NCI-H526 treated with DMSO at 0.1 percent for 48 hours (cell line): ENCODE measurements at places on chromosomes 4 and X.

DNA sequence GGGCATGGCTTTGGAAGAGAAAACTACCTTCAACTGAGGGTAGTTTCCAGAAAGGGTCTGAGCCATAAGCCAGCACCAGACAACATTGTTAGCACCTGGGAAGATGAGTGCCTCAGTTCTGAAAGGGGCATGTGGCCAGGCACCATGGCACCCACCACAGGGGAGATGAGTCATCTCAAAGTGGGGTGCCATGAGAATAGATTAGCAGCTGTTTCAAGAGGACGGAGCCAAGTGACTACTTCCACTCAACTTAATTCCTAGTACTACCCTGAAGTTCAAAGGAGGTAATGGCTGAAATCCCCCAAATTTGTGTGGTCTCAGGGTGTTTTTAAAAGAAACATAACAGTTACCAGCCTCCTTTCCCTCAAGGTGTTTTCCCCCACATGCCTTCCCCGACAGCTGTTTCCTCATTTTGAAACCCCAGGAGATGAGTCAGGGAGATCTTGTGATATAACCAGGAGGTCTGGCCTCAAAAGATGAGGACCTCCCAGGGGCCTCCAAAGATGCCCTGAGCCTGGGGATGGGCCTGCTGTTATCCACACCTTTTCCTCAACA is 27.8 kb upstream of the FTHL17 start:
- DNase-seq: no peak

DNA sequence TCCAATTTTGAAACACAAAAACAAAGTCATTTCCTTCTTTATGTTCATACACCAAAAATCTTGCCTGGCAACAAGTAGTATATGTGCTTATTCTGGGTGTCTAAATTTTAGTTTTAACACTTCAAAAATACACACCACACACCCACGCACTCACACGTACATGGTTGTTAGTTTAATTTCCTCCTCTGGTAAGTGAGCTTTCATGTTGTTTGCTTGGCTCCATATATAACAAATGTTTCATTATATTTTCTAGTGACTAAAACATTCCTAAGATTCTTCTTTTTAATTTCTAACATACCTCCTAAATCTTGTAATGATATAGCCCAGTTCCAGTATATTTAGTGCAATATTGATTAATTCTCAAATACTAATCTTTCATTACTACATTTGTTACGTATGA is 80.9 kb downstream of the PRDM5 start:
- DNase-seq: no peak

DNA sequence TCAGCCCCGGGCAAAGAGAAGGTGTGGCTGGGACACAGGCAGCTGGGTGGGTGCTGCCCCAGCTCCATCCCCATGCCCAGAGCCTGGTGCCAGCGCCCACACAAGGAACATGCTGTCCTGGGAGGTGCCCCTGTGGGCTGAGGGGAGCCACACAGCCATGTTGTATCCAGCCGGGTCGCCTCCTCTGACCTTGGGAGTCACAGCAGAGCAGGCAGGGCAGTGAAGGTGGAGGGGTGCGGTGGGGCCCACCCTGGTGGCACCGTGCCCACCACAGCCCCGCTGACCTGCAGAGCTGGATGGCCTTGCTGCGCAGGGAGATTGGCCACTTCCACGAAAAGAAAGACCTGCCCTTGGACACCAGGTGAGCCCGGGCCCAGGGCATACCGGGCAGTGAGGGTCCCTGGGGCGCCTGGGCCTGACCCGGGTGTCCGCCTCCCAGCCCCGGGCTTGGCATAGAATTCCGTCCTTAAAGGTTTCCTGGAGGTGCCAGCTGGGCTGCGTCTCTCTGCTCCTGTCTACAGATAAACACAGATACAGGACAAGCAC is 18.7 kb upstream of the ADD1 start:
- no peak for DNase-seq

GRCh38 chr4:177938226-177938625 is 496.0 kb upstream of the AGA start:
- DNase-seq: no peak

GRCh38 chrX:55161581-55161980 is 58.6 kb upstream of the PAGE5 start:
- no peak for DNase-seq

DNA sequence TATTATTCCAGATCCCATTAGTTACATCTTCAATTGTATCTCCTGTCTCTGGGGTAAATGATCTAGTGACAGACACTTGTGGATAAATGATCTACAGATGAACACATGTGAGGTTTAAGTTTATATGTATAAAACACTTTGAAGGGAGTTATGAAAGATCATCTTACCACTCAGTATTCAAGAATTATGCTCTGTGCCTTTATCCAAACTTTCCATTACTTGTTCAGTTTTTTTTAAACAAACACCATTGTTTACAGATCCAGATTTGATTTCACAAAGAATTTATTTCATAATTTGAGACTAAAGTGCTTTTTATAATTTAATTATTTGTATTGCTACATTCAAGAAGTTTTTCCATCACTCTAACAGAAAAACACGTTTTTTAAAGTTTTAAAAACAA is 142.5 kb downstream of the HHIP start:
- DNase-seq: no peak

- no peak for DNase-seq
Measured at GRCh38 chr4:16000708-16001483, 37.9 kb upstream of the FGFBP2 start.

DNA sequence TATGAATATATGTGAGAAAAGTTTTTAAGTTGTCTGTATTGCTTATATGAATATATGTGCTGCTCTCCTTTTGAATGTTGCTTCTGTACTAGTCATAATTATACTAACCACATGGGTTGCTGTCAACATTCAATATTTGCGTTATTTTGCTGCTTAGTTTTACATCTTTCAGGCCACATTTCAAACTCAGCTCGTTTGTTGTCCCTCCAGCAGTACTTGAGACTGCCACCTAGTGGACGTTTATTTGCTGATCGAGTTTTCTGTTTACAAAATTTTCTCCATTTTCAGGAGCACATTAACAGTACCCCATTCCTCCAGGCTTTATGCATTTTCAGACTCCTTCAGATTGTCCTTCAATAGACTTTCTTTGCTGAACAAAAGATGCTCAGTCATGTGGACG is 75.8 kb downstream of the NUDT11 start:
- DNase-seq: peak; percentile 14

DNA sequence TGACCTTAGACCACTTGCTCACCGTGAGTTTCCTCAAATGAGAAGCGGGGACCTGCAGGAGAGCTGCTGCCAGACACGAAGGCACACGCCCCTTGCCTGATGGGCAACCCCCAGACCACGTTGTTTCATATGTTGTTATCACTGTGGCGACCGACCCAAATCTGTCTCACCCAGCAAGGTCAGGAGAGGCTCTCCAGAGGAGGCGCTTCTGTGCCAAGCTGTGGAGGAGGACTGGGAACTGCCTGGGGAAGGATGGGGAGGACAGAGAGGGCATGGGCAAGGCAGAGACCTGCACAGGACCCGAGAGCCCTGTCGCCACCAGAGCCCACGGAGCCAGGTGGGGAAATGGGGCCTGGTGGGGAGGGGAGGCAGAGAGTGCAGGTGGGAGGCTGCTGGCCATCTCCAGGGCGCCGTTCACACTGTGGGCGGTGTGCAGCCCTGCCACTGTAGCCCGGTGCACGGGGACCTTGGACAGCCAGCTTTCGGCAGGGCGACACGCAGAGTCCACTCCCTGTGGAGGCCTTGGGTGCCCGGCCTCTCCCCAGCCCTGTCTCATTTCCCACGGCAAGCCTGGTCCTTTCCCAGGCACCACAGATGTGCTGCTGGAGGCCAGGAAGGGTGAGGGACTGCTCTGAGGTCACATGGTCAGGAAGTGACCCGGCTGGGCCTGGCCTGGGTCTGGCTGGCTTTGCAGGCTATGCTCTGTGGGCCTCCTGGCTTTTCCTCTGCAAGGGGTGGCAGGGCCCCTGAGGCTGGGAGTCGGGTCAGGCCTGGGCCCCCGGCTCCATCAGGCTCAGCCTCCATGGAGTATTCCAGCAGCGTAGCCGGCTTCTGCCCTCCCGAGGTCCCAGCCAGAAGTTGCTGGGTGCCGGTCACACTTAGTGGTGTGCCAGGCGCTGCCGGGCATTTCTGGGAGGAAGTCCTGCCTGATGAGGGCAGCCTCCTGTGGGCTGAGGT is 3.2 kb downstream of the HTRA3 start:
- no peak for DNase-seq

- no peak for DNase-seq
Measured at GRCh38 chr4:128564081-128564630, 245.3 kb upstream of the JADE1 start.

GRCh38 chrX:85052205-85052604 is 48.5 kb downstream of the APOOL start:
- no peak for DNase-seq

DNA sequence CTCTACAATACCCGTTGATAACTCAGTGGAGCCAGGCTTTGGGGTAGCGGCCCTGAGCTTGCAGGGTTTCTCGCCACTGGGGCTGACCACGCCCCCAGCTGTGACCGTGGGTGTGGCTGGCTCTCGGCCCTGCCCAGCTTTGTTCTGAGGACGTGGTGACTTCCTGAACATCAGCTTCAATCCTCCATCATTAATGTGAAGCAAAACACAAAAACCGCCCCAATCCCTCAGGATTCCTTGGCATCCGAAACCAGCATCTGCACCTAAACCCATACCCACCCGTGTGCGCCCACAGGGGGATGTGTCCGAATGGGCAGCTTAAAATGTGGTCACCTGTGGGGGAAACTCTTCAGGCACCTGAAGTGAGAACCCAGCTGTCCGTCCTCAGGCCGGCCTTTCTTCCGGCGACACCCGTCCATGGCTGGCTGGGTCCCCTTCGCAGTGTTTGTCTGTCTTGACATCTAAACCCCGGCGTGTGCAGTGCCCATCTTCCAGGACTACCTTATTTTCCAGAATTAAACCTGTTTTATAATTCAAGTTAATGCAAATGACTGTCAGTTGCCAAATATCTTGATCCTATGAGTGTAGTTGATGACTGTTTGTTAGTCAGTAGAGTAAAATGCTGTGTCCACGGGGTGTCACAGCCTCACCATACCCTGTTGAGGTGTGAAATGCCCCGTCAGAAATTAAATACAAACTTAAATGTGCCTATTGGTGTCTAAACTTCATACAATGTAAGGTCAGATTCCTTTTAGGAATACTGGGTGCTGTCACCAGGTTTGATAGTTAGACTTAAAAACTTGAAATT is 27.3 kb downstream of the NELFA start:
- DNase-seq: no peak

GRCh38 chrX:45801554-45801953 is 600.9 kb upstream of the DIPK2B start:
- peak; percentile 0 for DNase-seq

DNA sequence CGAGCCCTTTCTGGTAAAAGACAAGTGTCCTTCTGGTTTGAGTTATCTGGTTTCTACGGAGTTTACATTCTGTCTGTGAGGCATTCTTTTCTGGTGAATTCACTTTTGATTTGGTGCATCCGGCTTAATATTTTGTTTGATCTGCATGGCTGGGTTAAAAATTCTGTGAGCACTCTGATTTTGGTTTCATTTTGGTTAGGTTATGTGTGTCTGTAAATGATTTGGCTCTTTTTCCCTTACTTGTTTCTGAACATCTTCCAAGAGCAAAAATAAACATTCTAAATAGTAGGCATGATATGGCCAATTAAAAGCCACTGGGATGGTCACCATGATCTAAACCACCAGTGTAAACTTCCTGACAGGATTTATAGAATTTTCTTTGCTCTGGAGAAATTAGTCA is 85.7 kb upstream of the PTPN13 start:
- DNase-seq: no peak

GRCh38 chr4:22072726-22073125 is 124.2 kb upstream of the KCNIP4 start:
- DNase-seq: no peak

GRCh38 chr4:11436673-11437072 is 8.0 kb upstream of the HS3ST1 start:
- DNase-seq: no peak

DNA sequence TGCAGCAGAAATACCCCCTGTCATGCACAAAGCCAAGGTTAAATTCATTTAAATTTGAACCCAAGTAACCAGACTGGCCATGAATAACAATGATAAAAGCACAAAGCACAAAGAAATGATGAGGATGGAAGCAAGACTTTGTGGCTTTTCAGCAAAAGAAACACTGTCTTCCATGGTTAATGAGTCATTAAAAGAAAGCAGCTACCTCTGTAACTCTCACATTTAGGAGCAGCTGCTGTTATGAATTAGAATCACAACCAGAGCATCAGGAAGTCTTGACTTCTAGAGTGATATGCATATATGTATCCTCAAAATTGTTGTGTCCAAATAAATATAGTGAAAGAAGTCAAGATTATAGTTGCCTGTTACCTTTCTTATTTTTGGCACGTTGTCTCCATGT is 70.7 kb upstream of the RPS6KA6 start:
- no peak for DNase-seq

DNA sequence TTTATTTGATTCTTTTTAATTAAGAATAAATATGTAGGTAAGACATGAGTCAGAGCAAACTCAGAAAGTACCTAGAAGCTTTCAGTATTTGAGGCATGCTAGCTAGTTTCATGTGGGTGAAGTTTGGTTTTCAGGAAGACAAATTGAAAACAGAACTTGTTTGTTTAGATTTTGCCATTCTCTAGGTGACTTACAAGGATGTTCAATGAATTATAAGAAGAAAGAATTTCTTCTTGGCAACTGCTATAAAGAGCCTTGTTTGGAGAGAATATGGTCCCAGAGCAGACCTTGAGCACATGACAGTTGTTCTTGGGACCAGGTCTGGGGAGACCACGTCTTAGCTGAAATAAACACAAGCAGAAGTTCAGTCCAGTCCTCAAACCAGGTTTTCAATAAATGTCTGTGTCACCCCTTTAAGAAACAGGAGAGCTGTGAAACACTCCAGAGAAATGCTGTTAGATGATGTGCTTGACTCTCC is 38.0 kb upstream of the IL21 start:
- DNase-seq: no peak

- DNase-seq: no peak
Measured at GRCh38 chr4:68132342-68132741, 2.7 kb upstream of the TMPRSS11F start.

DNA sequence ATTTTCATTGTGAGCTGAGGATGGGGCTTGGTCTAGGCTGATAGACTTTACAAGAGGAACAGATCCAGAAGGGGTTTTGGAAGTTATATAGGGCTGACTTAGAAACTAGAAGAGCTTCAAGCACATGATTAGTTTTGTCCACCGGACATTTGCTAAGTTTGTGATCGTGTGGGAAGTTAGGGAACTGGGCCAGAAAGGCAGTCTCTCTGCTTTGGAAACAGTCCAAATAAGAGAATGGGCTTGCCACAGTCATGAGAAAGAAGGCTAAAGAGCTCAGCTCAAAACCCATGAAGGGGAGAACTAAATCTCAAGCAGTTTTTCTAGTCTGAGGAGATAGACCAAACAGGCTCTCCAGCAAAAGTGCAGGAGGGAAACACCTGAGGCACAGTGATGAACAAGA is 67.8 kb downstream of the ZNF674 start:
- no peak for DNase-seq

- DNase-seq: no peak
Measured at GRCh38 chrX:119407681-119408080, 8.5 kb downstream of the SLC25A43 start.
